ENCODE measurements at places on chromosomes 7 and 10. TPM values are rescaled to one million over a fixed set of nuclear protein-coding genes. Genes with fewer than 3 reads are reported as not detected.

DNA sequence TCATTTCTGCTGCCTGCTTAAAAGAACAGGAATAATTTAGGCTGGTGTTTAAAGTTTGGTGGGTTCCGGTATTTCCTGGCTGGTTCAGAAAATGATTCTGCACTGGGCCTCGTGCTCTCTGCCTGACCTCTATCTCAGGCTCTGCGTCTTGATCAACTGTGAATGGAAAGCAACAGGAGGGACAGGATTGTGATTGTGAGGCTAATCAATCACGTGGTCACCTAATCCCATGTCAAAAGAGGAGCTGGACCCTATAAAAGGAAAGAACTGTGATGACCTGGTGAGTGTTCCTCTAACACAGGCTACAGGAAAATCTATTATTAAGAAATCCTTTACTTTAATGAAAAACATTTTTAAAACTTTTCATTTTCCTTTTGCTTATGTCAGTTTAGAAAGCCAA lies at the start of gene DHX32:
Gene DHX32, minus strand, starts transcription at position 101 of the 400 bp plus-strand sequence. CDS start 468 bp downstream, outside the sequence.
- no peak for DNase-seq

DNA sequence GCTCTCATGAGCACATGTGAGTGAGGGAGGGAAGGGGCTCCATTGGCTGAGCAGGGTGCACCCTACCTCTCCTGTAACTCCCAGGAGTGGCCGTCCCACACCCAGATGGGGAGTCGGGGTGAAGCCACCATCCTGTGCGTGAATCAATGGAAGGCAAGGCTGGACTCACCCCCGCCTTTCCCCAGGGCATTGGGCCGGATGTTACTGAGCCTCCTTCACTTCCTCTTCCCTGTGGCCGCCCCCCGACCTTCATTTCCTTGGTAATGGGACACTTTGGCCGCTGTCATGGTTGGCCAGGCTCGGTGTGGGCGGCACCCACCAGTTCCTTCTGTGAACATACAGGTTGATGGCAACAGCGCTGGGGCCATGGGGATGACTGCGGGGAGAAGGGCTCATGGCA lies 209.0 kb downstream of the MGMT start:
- no peak for DNase-seq

GRCh38 chr10:126972635-126973414 lies 67.6 kb downstream of the DOCK1 start:
- no peak for DNase-seq

- DNase-seq = peak; percentile 58
Measured at GRCh38 chr10:117441812-117442443, 66.7 kb upstream of the PDZD8 start.

DNA sequence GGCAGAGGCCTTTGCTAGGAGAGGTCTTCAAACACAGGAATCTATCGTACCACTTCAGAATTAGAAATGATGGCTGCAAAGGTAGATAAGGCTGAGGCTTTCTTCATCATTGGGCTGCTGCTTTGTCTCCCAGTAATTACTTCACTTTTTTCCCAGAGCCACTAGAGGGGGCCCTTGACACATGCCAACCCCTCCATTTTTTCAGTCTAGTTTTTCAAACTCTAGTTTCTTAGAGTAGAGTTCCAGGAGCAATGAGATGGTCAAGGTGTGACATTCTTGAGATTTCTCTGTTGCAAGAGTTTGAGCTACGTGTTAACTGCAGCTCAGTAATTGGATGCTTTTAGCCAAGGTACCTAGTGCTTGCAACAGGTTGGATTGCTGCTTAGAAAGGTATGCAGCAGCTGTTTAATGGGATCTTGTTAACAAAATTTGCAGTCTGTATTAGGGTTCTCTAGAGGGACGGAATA lies 33.8 kb upstream of the RBM20 start:
- peak; percentile 26 for DNase-seq

DNA sequence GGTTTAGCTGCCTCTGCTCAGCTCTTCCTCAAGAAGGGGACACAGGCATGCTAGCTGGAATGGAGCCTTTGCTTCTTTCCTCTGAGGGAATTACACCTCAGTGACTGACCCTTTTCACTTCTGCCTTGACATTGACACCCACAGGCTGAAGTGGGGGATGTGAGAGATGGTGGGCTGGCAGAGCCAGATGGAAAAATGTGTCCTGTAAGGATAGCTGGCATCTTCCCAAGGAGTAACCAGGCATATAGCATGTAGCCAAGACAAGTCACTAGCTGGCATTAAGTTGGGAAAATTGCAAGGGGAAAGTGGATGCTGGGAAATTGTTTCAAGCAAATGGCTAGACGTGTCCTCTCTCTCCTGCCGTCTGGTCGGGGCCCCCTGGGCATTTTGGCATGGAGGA lies 19.9 kb downstream of the STMP1 start:
- DNase-seq = no peak

DNA sequence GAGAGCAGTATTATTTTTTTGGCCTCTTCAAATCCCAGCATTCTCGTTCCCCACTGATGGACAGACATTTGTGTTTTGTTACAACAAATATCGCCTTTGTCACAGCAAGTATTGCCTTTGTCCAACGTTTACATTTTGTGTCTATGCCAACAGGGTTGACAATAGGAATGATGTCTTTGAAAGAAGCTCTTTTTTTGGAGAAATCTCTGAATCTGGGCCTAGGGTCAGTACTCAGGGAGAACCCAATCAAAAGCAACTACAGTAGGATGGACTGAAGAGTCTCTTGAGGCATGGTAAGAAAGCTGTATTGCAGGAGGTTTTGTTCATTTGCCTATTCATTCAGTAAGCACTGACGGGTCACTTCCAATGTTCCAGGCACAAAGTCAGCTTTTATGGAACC lies 57.7 kb upstream of the KLF14 start:
- no peak for DNase-seq

GRCh38 chr10:44422570-44423101 lies 37.7 kb upstream of the CXCL12 start:
- no peak for DNase-seq

- no peak for DNase-seq
Measured at GRCh38 chr10:69100136-69100872, 12.4 kb downstream of the SRGN start.

DNA sequence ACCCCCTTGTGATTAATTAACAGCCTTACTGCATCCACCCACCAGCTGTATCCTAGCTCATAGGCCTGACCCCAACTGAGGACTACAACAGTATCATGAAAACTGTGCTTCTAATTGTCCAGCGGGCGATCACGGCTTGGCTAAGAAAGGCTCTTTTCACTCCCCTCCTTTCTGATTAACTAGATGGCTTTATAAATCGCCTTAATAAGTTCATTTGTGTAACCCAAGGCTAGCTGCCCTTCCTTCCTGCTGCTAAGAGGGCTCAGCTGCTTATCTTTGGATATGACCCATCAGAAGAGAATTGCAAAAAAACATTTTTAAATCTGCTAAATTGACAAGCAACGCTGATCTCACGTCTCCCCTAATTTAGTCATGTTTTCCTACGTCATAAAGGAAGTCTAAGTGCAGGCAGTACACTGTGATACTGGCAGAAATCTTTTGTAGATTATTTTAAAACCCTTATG lies 163.0 kb upstream of the LAMB4 start:
- DNase-seq = no peak

DNA sequence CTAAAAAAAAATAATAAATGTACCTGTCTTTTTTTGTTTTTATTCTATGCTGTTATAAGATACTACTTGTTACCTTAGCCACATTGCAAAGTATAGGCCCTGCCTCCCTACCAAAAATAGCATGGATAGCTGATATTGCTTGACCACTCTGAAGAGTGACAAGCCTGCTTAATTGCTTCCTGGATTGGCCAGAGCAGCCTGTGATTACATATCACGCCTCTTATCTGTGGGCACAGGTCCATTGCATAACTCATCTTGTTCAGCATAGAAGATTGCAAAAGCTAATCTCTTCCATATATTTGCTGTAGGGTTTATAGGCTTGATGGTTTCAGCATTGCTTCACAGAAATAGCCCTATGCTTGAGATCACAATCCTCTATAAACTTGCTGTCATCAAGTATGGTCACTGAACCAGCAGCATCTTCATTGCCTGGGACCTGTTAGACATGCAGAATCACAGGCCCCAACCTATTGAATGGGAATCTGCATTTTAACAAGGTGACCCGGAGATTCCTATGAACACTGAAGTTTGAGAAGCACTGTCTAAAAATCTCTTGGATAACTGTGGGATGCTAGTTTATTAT lies 280.8 kb upstream of the CDC14C start:
- DNase-seq = no peak

DNA sequence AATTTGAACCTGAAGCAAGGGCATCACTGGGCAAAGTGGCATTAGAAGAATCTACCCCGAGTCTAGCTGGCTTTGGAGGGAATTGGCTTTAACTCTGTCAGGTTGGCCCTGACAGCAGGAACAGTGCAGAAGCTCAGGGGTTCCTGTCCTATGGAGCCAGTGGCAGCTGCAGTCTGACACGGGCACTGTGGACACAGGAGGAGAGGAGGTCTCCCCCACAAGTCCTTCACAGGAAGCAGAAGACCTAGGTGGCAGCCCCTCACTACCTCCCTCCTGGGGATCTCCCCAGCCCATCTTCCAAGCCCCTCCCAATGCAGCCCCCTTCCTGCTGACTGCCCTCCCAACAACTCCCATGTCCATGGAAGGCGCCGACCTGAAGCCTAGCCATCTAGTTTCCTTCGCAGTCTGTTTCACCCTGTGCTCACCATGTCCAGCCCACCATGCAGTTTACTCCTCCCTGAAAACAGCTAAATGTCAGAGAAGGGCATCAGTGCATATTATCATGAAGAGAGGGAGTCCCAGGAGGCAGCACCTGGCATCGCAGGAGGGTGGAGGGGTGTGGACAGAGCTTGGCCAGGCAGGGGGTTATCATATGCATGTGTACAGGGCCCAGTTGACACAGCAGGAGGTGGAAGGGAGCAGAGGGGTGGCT lies 17.9 kb upstream of the GDF10 start:
- DNase-seq = no peak

The CUBN gene
- polyA plus RNA-seq = 0.07 TPM

The CYP2C8 gene
- 0.07 TPM for polyA plus RNA-seq

The RASA4 gene
- 0.39 TPM for polyA plus RNA-seq

The NEUROD6 gene
- polyA plus RNA-seq = not detected

The CALY gene
- polyA plus RNA-seq = not detected

The RPS24 gene
- 3,738 TPM for polyA plus RNA-seq

The SPDYE11 gene
- not detected for polyA plus RNA-seq

The SPDYE2 gene
- polyA plus RNA-seq = not detected

The FFAR4 gene
- polyA plus RNA-seq = not detected

All from keratinocyte (primary cell).